Activated T-helper 1 cell treated with Interleukin-2 at 50 U/mL for 16 hours (primary cell): ENCODE measurements at places on chromosomes 16 and 17.

- DNase-seq: no peak
Measured at GRCh38 chr16:4535627-4536108, 2.9 kb downstream of the CDIP1 start.

DNA sequence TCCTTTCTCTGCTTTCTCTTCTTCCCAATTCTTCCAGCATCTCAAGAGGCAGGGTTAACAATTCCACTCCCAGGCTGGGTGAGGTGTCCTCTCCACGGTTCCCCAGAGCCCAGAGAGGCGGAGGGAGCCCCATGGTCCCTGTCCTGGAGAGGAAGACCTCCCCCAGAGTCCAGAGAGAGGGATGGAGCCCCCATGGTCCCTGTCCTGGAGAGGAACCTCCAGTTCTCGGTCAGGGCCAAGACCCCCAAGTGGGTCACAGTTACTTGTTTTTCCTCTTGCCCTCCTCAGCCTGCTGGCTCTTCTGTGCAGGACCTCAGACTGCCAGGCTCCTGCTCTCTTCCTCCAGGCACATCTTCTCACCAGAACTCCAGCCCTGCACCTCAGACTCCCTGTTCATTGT is 135.2 kb downstream of the RPTOR start:
- DNase-seq: no peak

DNA sequence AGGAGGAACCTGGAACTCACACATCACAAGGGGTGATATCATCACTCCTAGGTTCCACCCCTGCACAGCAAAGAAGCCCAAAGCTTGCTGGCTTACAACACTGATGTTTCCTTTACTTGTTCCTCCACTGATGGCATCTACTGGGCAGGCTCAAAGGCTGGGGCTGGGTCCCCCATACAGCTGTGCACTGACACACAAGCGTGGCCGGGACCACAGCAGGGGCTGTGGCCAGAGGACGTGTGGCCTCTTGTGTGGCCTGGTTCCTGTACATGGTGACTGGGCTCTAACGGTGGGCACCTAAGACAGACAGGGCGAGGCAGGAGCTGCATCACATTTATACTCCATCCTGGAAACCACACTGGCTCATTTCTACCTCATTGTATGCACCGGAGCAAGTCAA is 264.4 kb upstream of the FOXF1 start:
- no peak for DNase-seq

- DNase-seq: no peak
Measured at GRCh38 chr16:31009894-31010584, 399 bp downstream of the STX1B start.

DNA sequence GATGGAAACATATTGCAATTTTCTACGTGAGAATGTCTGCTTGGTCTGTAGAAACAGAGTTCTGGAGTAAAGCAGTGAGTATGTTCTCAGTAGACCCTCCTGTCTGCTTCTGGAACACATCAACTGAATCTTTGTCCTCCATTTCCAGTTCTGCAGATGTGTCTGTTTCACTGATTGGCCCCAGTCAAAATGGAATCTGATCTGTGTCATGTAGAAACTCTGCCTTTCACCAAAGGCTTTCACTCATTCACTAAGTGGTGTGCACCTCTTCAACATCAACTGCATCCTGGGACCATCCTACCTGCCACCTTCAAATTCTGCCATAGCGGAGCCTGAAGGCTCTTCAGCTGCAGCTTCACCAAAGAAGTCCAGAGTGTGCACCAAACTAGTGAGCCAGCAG is 2.8 kb upstream of the ZNF267 start:
- DNase-seq: no peak

DNA sequence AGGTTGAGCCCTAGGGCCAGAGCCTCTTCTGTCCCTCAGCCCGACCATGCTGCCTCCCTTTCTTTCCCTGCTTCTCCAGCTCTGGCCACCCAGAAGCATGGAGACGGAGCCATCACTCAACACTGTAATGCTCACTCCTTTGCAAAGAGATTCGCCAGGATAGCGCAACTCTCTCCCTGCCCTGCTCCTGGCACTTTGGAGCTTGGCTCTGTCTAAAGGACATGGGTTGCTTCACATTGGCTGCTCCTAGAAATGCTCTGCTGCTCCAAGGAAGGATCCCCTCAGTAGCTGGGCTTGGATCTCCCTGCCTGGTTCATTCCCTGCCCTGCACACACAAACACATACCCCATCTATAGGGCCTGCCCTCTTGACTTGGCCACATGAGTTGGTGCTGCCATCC is 76.0 kb downstream of the CLEC16A start:
- no peak for DNase-seq

DNA sequence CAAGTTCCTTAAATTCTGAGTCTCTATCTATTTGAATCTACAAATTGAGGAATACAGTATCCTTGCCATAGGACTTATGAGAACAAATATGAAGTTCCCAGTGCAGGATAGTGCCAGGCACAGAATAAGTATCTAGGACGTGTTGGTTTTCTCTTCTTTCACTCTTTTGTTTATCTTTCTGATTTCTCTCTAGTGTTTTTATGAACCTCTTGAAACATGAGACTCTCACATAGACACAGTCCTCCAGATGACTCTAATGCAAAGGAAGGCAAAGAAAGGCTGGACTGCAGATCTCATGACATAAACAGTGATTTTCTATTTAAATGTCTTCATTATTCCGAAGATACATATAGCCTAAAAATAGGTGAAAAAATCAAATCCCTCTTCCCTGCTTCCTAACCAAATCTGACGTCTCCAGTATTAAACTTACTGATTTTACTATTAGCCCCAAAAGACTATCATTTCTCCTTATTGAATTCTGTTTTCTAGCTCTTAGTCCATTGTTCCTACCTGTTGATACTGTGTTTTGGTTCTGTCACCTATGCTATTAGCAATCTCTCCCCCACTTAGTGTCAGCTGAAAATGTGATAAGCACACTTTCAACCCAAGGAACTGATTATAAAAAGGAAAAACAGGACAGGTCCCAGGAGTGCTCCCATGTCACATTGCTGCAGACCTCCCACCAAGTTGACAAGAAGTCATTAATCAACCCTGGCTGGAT is 24.9 kb upstream of the ADAMTS18 start:
- no peak for DNase-seq

DNA sequence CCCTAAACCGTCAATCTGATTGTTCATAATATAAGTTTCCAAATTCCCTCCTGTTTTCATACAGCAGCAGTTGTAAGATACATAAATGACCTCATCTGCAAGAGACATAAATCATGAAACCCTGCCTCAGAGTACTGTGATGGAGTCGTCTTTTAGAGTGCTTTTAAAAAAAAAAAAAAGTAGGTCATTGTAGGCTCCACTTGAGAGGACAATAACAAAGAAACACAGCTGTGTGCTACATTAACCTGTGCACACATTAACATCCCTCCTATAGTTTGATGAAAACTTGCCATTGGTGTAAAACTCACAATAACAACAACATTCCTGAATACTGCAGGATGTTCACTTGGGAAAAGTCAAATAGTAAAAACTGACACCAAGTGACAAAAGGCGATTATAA is 56.5 kb downstream of the XPO6 start:
- no peak for DNase-seq

- DNase-seq: no peak
Measured at GRCh38 chr16:69404275-69404805, 18.5 kb upstream of the TERF2 start.

GRCh38 chr17:60253048-60253447 is 103.3 kb downstream of the CA4 start:
- DNase-seq: no peak

DNA sequence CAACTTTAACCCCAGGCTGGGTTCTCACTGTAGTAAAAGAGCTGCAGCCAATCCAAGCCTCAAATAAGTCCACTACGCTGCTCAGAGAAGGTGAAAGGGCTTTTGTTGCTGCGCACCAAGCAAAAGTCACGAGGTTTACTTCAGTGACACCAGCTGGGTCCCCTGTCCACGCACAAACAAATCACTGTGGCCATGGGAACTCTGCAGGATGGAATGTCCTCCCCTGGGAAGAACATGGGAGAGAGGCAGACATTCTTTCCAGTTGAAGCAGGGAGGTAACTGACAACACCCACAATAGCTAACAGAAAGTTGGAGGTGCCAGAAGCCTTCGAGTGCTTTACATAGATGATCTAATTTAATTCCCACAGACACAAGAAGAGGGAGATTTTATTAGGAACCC is 181.9 kb downstream of the PMP22 start:
- DNase-seq: no peak

GRCh38 chr17:80783971-80784370 is 207.7 kb upstream of the CHMP6 start:
- no peak for DNase-seq

- no peak for DNase-seq
Measured at GRCh38 chr17:42683407-42684034, 1.2 kb downstream of the CNTNAP1 start.

DNA sequence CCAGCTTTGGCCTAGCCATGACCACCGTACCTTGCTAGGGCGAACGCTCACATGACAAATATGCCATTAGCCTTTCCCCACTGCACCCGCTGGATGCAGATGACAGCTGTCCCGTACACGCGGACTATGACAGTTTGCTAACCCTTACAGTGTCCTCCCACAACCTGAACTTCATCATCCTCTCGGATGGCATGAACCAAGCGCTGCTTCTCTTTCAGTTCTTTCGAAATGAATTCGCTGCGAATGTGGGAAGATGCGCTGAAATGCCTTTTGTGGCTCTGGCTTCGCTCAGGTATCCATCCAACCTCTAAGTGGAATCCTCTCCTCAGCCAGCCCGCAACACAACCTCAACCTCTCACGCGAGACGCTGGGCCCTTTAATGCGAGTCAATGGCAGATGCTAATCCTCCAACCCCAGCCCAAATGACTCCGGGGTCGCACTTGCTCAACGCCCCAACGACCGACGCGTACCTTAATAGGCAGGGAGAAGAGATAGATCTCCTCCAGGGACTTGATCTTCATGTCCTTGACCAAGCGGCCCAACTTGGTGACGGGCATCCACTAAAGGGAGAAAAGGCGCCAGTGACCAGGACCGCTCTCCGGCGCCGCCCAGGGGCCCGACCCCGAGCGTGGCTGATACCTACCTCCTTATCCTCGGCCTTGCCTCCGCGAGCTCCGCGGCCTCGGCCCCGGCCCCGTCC is 670 bp downstream of the RPS2 start:
- DNase-seq: no peak

- no peak for DNase-seq
Measured at GRCh38 chr17:71980171-71980570, 140.6 kb upstream of the SOX9 start.

- no peak for DNase-seq
Measured at GRCh38 chr17:76951375-76951905, 83.2 kb downstream of the MGAT5B start.

DNA sequence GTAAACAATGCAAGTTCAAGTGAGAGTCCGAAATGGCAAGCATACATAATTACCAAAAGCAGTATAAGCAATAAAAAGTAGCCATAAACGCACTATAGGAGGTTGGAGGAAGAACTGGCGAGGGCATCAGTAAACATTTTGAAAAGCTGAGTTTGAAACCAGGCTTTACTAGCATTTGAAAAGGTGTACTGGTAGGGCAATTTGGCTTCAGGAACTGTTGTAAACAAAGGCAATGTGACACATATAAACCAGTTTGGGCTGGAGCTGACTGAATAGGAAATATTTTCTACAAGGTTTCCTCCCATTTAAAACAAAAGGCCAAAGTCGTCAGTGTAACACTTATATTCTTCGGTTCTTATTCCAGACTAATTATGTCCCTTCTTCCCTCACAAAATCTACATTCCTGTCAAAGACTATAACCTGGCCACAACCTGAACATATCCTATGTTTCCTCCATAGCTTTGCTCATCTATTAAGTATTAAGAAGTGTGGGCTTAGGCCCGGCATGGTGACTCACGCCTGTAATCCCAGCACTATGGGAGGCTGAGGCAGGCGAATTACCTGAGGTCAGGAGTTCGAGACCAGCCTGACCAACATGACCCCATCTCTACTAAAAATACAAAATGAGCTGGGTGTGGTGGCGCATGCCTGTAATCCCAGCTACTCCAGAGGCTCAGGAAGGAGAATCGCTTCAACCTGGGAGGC is 7.8 kb downstream of the CBX1 start:
- DNase-seq: no peak

DNA sequence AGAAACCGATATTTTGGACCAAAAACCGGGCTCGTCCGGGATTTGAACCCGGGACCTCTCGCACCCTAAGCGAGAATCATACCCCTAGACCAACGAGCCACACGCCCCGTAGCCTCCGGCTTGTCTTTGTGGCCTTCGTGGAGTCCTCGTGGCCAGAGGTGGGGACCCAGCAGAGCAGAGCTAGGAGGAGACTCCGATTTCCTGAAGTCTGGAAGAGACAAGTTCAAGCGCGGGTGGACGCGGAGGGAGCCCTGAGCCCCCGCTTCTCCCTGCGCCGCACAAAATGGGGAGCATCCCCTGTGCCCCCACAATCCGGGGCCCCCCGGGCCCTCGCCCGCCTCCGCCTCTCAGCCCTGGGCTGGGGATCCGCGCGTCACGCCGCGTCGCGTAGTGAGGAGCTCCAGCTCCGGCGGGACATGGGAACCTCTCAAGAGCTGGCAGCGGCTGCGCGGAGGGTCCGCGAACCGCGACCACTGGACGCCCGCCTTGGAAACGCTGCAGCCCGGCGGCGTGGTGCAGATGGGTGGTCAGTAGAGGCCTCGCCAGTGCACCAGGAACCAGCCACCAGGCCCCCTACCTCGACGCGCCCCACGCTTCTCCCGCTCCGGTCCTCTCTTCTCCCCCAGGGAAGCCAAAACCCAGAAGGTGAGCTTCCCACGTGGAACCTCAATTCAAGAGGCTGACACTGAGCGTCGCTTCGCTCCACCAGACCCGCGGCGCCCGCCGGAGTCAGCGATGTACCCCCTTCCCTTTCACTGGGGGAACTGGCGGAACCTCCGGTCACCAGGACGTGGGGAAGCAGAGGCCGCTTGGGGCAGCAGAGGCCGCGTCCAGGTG is 5.2 kb upstream of the OR1F1 start:
- no peak for DNase-seq

DNA sequence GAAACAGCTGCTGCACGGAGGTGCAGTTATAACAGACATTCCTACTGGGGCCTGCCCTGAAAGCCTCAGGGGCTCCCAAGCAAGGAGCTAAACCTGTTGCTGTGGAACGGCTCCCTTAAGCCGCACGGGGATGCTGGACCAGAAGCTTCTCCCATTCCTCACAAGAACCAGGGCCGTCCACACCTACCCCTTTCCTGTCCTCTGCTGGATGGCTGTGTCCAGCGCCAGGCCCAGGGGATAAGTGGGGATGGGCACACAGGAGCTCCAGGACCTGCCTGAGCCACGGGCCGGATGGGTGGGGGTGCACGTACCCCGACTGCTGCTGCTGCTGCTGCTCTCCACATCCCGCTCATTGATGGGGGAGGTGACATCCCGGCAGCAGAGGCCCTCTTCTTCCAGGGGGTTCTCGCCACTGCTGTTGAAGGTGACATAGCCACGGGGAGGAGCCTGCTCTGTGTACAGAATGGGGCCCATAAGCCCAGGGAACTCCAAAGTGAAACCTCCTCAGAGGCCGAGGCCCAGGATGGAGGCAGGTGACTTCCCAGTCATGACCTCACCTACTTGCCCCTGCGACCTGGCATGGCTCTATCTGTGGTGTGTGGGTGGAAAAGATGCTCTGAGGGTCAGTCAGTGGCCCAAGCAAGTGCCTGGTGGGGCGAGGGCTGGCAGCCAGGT is 8.6 kb downstream of the NUDT16L1 start:
- no peak for DNase-seq

- DNase-seq: no peak
Measured at GRCh38 chr16:28261942-28262341, 30.4 kb upstream of the SBK1 start.
